Stimulated activated CD4-positive, alpha-beta T cell treated with anti-CD3 and anti-CD28 coated beads, TNF-alpha, amount 100 ng/mL, for 48 hours (primary cell): ENCODE measurements at places on chromosomes 16 and 17.

DNA sequence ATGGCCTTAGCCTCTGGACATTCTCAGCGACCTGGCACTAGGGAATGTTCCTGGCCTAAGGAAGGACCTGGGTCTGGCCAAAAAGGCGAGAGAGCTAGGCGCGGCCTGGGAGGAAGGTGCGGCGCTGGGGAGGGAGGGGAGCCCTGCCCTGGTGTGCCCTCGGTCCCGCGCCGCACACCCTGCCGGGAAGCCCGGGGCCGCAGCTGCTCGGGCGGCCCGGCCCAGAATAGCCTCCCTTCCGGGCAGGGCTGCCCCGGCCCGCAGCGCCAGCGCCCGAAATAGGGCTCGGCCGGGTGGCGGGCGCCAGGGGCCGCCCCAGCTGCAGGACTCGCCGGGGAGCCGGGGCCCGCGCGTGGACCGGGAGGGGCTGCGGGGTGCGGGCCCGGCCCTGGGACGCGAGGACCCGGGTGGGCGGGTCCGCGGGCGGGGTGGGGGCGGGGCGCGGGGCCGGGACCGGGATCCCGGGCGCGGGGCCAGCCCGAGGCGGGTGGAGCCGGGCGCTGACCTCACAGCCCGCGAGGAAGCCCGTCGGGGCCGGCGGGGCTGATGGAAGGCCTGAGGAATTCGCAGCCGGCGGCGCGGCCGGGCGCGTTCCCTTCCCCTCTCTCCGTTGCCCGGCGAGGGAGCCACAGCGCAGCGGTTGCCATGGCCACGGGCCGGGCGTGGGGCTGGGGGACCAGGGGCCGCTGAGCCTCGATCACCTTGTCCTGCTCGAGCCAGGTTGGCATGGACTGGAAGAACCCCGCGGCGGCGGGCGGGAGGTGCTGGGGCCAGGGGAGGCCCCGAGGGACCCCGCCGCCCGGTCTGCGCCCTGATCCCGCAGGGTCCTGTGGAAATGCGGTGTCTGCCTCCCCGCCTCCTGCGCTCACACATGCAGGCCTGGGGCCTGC, 18.1 kb downstream of the SOCS3 start:
- no peak for DNase-seq

DNA sequence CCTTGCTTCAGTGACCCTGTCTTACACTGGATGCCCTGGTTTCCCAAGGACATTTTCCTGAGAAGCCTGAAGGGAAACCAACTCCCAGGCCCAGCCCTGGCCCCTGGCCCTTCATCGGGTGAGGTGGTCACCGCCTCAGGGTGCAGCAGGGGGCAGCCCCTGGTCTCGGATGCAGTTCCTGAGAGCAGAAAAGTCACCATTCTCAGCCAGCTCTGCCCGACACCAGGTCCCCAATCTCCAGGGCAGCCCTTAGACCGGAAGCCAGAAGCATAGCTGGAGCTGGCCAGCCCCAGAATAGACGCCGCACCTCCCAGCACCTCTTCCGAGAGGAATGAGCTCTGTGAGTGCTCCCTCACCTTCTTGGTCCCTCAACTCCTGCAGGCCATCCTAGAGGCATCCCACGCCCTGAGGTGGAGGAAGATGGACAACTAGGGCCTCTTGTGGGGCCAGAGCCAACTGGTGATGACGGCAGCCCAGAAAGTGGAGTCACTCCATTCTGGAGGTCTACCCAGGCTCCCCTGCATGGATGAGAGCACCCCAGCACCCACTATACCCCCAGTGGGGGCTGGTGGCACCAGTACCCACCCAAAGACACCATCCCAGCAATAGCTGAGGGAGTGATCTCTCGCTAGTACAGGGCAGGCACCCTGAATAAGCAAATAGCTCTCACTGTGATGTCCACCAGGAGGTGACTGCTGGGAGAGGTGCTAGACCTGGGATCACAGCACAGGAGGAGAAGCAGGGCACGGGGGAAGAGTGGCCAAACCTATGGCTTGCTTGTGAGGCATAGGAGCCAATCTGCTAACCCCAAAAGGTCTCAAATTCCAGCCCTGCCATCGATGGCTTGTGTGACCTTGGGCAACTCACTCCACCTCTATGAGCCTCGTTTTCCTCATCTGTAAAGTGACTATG, 56.2 kb downstream of the TK2 start:
- no peak for DNase-seq

DNA sequence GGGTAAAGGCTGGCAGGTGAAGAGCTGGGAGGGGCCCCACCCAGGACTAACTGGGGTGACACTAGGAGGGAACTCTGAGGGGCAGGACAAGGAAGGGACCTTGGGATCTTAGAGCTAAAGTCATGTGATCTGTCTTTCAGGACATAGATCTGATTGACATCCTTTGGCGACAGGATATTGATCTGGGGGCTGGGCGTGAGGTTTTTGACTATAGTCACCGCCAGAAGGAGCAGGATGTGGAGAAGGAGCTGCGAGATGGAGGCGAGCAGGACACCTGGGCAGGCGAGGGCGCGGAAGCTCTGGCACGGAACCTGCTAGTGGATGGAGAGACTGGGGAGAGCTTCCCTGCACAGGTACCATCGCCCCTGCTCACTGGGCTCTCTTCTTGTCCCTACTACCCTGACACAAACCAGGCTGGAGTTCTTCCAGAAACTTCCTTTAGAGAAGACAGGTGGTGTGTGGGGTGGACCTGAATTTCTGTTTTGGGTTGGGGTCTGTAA, 8.1 kb downstream of the NFE2L1 start:
- no peak for DNase-seq

DNA sequence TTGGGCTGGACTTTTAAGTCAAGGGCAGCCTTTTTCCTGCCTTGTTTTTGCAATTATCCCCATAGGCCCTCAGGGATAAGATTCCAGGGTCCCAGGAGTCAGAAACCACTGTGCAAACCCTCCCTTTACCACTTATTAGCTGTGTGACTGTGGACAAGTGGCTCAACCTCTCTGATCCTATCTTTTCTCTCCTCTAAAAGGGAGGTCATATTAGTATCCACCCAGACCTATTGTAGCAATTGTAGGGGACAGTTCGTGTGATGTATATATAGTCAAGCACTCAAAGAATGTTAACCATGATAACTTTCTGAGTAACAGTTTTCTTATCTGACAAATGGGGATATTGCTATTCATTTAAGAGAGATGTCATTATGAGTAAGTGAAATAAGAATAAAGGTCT, 68.2 kb downstream of the IRX5 start:
- DNase-seq = no peak

- no peak for DNase-seq
Observed at GRCh38 chr17:10073941-10074340, 124.5 kb downstream of the GAS7 start.

GRCh38 chr17:19541445-19541844, 7.8 kb downstream of the SLC47A1 start:
- no peak for DNase-seq

DNA sequence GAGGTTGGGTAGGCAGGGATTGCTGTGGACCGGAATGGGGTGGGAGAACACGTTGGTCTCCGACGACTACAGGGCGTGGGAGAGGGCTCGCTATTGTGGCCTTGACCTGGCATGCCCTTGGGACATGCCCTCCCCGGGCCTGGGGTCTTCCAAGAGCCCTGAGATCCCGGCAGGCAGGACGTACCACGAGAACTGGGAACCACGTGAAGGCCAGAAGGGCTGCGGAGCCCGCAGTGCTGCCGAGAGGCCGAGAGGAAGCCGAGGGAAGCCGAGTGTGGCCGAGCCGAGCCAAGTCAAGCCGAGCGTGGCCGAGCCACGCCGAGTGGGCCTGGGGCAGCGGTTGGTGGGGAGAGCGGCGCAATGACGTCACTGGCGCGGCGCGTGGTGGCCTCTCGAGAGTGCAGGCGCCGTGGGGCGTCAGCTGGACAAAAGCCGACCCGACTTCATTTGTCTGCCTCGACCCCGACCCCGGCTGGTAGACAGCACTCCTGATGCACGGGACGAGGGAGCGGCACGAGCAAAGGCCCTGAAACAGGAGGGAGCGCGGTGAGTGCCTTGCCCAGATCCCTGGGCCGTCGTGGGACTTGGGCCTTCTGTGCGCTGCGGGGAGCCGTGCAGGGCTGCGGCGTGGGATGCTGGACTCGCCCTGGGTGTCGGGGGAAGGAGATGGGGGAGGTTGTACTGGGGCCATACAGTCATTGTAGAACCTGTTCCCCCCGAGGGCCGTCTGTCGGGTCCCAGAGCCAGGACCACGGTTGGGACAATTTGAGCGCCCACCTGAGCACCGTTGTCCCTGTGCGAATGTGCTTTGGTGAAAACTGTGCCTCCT, 6.6 kb downstream of the SOCS1 start:
- DNase-seq = no peak

DNA sequence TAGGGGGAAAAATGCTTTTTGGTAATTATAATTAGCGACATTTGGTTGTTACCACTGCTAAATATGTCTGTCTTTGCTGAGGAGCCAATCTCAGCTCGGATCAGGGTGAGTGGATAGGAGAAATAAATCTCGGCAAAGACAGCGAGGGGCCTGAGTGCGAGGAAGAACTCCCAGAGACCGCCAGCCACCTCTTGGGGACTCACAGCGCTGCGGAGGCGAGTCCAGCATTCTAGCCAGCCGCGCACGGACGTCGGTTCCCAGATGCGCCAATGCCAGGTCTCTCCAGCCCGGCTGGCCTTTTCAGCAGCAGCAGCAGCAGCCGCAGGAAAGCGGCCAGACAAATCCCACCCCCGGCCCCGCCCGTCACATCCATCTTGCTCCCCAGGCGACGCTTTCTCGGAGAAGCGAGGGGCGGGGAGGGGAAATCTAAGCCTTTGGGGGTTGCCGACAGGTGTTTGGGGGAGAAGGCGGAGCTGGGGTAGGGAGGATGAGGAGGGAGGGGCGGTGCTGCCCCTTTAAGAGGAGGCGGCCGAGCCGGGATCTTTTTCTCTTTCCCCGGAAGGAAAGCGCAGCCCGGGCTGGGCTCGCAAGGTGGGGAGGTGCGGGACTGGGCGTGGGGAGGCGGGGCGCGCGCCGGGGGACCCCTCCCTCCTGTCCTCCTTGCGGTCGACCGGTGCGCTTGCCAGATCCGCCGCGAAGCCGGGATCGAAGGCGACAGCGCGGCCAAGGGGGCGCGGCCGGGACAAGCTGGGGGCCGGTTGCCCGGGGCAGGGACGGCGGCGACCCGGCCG, at the start of gene ITGA3:
Gene ITGA3 (plus strand): TSS at position 685 of the 791 bp plus-strand sequence. CDS start 330 bp downstream, outside the sequence.
- DNase-seq = peak; percentile 47

- no peak for DNase-seq
Observed at GRCh38 chr16:11708421-11708820, 34.2 kb downstream of the TXNDC11 start.

GRCh38 chr16:46673320-46674013, 15.5 kb downstream of the VPS35 start:
- peak; percentile 19 for DNase-seq

GRCh38 chr17:77248216-77249114, 107.7 kb downstream of the SEC14L1 start:
- no peak for DNase-seq

DNA sequence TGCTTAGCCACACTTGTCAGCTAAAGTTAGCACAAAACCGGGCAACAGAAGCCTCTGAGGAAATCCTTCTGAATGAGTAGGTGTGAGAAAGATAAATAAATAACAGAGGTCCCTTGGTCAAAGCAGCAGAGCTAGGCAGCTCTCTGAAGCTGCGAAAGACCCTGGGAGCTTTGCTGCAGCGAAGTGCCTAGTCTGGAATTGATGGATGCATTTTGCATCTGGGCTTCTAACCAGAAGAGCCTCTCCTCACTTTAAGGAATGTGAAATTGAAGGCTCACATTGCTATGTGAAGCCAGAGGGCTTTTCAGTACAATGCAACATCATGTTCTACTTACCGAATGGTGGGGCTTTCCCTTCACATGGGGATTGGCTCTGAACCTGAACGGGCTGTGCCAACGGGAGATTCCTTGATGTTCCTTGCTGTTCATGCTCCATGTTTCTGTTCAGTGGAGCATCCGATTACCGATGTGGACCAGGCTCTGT, 274.6 kb downstream of the HS3ST3B1 start:
- no peak for DNase-seq

DNA sequence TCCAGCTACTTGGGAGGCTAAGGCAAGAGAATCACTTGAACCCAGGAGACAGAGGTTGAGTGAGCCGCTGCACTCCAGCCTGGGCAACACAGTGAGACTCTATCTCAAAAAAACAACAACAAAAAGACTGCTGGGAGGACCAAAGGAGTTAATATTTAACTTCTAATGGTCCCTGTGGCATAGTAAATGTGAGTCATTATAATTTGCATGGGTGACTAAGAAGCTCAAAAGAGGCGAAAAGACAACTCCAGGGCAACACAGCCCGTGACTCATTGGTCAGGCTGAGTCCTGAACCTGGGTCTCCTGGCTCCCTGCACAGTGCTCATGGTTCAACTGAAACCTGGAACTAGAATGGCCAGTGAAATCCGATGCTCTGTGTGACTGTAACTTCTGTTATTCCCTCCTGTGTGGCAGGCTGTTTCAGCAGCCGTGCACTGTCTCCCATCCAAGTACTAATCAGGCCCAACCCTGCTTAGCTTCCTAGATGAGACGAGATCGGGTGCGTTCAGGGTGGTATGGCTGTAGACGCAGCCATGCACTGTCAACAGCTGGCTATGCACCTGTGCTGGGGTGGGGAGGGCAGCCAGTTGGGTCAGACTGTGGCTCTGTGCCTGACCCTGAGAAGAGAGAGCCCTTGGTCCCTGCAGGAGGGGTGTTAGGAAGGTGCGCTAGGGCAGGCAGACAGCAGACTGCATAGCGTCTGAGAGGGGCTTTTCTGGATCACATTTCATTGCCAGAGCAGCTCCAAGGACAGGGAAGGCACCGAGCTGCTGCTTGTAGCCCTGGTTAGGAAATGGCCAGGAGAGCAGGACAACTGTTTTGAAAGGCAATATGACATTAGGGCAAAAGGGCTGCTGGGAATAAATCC, 14.5 kb upstream of the GPRC5C start:
- DNase-seq = no peak

DNA sequence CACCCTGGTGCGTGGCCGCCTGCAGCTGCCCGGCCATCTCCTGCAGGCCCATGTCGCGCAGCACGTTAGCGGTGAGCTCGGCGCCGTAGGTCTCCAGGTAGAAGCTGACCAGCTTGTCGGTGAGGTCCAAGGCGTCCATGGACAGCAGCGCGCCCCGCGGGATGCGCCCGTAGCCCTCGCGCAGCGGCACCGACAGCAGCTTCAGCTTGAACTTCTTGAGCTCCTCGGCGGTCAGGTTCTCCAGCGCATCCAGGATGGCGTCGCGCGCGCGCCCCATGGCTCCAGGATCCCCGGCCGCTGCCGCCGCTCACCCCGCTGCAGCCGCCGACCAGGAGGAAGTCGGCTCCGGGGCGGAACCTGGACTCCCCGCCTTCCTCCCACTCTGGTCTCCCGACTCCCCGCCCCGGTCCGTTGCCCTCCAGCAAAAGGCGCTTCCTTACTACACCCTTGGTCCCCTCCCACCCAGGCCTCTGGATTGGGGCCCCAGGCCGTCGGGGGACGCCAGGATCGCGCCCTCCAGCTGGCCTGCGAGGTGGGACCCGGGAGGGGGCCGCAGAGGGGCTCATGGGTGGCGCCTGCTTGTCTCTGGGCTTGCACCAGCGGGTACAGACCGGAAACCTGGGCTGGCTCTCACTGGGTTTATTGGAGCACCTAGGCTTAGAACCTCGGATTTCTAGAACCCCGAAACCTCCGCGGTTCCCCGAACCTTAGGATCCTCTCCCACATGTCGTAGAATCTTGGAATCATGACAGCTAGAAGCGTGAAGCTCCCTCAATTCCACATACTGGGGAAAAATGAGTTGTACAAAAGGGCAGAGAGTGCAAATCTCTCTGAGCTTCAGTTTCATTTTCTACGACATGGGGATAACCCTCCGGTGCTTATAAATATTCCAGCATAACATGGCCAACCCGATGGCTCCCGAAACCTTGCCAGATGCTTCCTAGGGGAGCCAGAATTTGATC, at the start of gene PYCARD:
Gene PYCARD (minus strand): TSS at position 347 of the 962 bp plus-strand sequence. CDS start 70 bp downstream, at position 277.
- DNase-seq = no peak

GRCh38 chr16:77816293-77816692, 27.9 kb downstream of the VAT1L start:
- no peak for DNase-seq

GRCh38 chr17:41015454-41015853, 6.5 kb upstream of the KRTAP3-1 start:
- no peak for DNase-seq
